ENCODE measurements at places on chromosomes 7 and 10.

DNA sequence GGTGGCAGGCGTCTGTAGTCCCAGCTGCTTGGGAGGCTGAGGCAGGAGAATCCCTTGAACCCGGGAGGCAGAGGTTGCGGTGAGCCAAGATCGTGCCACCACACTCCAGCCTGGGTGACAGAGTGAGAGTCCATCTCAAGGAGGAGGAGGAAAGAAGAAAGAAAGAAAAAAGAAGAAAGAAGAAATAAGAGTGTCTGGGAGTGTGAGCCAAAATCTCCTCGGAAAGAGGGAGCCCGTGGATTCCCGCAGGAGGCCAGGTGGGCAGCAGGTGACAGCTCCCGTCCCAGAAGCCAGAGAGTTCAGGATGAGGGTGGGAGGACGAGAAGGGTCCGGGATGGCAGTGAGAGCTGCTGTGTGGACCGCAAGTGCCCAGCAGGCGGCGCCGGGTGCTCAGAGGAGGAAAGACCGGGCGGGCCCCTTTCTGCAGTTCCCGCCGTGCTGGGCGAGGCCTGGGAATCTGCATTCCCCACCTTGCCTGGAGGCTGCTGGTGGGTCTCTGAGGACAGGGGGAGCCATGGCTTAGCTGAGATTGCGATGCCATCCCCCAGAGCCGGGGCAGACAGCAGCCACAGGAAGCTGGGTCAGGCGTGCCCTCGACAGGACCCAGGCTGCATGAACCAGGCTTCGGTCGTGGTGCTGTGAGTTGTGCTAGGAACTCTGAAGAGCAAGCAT is 17.1 kb upstream of the AMZ1 start:
- DNase-seq: peak; percentile 68

- no peak for DNase-seq
These were observed 808.9 kb downstream of the CCSER2 start for GRCh38 chr10:85137253-85137652.

DNA sequence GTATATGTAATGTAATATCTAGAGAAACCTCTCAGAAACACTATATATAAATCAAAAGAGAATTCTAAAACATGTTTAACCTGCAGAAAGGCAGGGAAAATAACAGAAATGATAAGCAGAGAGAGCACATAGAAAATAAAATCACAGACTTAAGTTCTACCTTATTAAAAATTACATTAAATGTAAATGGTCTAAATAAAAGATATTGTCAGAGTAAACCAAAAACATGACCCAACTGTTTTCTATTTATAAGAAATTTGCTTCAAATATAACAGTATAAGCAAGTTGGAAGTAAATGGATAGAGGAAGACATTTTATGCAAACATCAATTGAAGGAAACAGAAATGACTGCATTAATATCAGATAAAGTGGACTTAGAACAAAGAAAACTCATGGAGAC is 43.4 kb downstream of the HECTD2 start:
- DNase-seq: no peak

DNA sequence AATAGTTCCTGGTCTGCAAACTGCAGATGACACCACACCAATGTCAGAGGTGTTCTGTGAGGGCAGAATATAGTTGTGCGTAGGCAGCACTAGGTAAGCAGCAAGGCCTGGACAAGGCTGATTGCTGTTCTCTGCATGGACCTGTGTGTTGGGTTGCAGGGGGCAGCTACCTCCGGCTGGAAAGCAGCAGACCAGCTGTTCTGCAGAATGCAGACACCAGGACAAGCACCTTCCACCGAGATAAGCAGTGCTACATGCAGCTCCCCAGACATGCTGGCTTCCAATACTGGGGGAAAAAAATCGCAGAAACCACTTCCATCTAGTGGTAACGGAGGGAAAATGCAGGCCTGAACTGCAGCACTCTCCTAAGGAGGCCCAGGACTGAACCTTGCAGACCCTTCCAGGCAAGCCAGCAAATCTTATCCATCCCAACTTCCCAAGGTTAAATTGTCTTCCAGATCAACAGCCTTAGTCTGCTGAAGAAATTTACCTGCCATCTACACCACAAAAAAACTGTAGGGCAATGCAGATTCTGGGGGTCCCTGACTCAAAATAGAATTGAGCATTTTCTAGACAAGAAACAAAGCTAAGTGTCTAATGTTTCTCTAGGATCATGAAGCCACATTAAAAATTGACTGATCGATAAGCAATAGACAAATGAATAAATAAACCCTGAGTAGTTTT is 50.5 kb upstream of the COBL start:
- DNase-seq: no peak

DNA sequence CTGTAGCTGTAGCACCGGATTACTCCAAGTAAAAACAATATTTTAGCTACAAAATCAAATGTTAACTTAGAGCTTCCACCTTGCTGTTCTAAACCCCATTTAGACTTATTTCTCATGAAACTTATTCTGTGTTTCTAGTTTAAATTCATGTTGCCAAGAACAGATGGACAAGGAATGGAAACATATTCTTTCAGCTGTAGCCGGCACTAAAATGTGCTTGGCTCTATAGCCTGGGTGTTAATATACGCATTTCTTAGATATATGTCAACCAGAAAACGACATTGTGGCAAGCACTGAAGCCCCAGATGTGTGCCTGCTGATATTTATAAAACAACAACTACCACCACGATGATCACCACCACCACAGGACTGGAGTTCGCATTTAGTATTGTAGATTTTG is 190.3 kb upstream of the ETV1 start:
- DNase-seq: no peak

DNA sequence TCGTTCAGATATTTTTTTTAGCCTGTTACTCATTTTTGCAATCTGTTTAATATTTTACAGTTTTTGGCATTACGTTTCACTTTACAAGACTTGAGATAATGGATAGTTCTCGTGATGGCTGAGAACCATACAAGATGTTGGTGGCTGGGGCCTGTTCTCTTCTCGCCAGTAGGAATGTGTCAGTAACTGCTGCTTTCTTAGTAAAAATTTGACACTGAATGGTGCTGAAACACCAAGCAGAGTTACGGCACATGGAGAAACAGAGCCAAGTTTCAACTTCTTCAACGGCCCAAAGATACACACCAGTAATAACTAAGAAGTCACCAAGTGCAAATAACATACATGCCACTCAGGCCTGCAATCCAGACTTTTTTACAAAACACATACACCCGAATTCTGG is 130.4 kb downstream of the NRP1 start:
- DNase-seq: no peak
